ENCODE measurements at places on chromosomes 6 and 20. TPM values are rescaled to one million over a fixed set of nuclear protein-coding genes. Genes with fewer than 3 reads are reported as not detected.

DNA sequence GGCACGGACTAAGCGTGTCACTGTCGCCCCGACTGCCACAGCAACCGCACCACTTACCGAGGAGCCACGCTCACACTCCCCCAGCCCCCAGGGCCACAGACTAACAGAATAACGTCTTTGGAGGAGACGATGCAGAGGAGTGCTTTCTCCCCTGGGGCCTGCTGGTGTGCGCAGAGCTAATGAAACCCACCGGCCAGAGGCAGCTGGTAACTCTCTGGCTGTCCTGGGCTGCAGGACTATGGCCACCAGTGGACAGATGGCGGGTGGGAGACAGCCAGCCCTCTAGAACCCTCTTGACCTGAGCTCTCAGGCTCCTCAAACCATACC is 228.0 kb downstream of the DLL1 start:
- no peak for DNase-seq

DNA sequence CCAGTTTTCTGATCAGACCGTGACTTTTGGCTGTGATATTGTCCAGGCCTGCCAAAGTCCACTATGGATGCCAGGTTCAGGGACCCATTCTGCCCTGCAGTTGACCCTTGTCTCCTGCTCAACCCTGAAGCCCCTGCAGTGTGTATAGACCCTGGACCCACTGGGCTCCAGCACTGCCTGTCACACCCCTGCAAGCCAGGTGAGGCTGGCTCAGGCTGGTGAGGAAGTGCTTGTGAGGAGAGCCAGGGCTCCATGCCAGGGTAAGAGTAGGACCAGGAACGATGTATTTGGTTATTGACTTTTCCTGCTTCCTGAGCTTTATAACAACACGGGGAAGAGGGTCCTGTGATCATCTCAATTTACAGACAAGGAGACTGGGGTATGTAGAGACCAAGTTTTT is 19.1 kb upstream of the CD93 start:
- DNase-seq = no peak

DNA sequence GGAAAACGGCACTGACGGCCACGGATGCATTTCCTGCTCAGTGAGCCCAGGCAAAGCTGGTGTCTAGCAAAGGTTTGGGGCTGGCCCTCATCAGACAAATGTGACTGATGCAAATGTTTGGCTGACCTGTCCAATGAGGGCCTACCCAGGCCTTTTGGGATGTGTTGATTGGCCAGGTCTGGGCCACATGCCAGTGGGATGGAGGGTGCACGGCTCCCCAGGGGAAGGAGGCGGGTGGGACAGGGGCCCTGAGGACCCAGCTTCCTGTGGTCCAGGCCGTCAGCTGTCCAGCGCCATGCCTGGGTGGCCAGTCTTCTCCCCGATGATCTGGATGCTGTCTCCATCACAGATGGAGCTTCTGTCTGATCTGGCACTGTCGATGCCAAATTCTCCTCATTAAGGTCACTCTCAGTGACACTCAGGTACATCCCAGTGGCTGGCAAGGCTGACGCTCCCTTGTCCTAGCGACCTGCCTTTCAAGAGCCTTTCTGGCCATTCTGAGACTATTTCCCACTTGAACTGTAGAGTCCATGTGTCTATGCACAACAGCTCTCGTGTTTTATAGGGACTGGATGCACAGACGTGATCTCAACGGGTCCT is 43.0 kb downstream of the NTSR1 start:
- no peak for DNase-seq

DNA sequence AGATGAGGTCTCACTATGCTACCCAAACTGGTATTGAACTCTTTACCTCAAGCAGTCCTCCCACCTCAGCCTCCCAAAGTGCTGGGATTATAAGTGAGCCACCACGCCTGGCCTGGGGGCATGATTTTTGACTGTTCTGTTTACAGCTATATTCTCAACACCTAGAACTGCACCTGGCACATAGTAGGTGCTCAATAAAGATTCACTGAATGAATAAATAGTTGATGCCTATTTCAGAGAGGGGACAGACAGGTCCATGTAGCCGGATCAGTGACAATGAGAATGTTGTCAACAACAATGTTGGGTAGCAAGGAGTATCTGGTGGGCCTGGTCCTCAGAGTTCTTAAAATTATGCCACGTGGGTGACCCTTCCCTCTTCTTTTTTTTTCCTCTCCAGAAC is 8.9 kb downstream of the TRAF3IP2 start:
- no peak for DNase-seq

DNA sequence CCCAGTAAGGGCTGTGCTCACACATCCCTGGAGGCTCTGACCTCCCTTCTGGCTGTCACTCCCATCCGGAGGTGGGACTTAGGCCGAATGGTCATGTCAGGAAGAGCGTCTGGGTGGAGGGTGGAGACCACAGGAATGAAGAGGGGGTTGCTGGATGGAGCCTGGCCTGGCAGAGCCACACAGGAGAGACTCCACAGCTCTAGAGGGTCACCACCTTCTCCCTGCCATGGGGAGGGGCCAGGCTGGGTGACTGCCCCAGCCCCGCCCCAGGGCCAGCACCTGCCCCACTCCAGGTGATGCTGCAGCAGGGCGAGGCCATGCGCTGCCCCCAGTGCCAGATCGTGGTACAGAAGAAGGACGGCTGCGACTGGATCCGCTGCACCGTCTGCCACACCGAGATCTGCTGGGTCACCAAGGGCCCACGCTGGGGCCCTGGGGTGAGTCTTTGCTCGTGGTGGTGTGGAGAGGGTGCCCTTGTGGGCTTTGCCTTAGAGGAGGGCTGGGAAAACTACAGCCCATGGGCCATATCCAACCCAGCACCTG is 20.6 kb downstream of the RBCK1 start:
- DNase-seq = no peak

GRCh38 chr6:119186490-119186889 is 108.0 kb upstream of the FAM184A start:
- no peak for DNase-seq

Gene NT5E
- polyA plus RNA-seq = 5.0 TPM

Gene MARCKS
- polyA plus RNA-seq = 317 TPM

Gene ARMC12
- 1.7 TPM for polyA plus RNA-seq

Gene GPR63
- polyA plus RNA-seq = 4.5 TPM

DNA sequence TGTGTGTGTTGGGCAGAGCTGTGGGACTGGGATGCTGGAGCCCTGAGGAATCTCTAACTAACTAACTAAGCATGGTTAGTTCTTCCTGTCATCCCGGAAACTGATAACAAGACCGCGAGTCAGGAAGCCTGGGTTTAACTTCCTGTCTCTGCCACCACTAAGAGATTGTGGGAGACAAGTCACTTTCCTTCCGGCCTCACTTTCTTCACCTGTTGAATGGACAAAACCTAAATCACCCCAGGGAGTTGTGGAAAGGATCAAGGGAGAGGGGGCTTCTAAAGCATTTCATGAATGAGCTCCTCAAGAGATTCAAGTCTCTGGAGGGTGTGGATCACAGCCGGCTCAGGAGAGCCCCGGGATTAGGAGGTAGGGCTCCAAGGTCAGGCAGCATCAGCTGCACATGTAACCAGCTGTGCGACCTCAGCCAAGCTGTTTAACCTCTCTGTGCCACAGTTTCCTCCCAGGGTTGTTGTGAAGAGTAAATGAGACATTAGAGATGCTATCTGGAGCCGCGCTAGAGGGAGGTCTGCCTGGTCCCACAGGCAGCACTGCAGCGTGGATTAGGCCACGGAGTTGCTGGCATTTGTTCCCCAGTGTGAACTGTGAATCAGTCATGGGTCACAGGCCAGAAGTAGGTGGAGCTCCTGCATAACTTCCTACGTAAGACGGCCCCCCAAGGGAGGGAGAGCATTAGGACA is 105.1 kb downstream of the TOX2 start:
- DNase-seq = no peak

Gene PCNA
- 190 TPM for polyA plus RNA-seq

DNA sequence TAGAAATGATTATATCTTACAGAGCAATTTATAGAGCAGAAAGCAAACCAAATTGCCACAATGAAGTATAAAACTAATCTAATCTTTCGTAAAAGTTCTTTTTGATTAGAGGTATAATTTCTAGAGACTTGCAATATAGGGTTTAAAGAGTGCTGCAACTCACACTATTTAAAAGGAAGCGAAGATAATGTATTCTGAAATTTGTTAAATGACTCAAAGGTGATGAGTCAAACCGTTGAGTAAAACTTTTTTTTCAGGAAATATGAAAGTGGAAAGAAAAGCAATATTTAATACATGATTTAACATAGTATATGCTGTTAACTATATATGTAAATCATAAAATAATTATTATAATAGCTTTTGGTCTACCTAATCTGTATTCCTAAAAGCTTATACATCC is 133.6 kb downstream of the SYNE1 start:
- DNase-seq = no peak

GRCh38 chr6:2855061-2855519 is 13.4 kb upstream of the SERPINB1 start:
- no peak for DNase-seq

Measured in left renal cortex interstitium (tissue), 4 donors.